Stimulated activated CD4-positive, alpha-beta T cell treated with anti-CD3 and anti-CD28 coated beads, Interleukin-1b, Interleukin-23, amount 100 ng/mL, for 24 hours (primary cell): ENCODE measurements at places on chromosomes 2 and 18.

GRCh38 chr2:148614322-148615049 lies 30.1 kb upstream of the EPC2 start:
- no peak for DNase-seq

GRCh38 chr2:127669056-127669455 lies 6.3 kb downstream of the LIMS2 start:
- no peak for DNase-seq

DNA sequence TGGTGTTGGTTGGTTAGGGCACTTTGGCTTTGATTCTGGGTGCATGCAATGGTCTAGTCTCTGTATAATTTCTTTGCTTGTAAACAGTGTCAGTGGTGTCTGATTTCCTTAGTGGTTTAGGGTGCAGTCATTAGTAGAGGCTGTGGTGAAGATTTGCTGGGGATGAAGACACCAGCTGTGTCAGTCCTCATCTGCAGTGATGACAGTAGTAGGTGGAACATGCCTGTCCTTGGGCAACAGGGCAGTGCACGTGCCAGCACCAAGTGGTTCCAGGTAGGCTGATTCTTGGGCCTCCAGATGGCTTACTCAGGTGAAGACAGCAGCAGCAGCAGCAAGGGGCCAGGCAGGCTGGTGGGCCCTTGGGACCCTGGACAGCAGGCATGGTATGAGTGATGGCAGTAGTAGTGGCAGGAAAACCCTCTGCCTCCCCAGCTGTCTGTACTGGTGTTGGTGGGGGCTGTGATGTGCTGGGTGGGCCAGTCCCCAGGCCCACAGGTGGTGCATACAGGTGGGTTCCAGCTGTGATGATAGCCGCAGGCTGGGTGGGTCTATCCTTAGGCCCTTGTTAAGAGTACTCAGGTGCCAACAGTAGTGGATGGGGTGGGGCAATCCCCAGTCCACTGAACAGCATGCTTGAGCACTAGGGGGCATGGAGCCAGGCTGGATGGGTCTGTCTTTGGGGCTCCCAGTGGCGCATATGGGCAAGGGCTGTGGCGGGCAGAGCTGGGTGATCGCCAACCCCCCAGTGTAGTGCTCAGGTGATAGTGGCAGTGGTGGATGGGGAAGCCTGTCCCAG lies 140.7 kb upstream of the THUMPD2 start:
- no peak for DNase-seq

DNA sequence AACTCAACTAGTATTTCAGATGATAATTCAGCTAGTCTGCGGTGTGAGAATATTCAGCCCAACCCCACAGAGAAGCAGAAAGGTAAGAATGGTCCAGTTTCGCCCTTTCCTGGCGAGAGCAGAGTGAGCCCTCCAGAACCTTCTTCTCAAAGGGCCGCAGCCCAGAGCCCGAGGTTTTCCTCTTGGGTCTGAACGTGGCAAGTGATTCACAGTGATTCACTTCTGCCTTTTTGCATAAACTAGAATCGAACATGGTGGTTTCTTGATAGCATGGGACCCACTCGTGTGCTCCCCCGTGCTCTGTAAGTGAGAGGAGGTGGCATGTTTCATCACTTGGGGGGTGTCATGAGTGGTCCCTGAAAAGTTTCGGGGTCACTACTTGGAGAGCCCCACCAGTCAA lies 24.2 kb downstream of the TRAF3IP1 start:
- no peak for DNase-seq

GRCh38 chr18:12692206-12692605 lies 10.3 kb downstream of the CEP76 start:
- no peak for DNase-seq

GRCh38 chr2:120672526-120673204 lies 63.0 kb upstream of the GLI2 start:
- no peak for DNase-seq

DNA sequence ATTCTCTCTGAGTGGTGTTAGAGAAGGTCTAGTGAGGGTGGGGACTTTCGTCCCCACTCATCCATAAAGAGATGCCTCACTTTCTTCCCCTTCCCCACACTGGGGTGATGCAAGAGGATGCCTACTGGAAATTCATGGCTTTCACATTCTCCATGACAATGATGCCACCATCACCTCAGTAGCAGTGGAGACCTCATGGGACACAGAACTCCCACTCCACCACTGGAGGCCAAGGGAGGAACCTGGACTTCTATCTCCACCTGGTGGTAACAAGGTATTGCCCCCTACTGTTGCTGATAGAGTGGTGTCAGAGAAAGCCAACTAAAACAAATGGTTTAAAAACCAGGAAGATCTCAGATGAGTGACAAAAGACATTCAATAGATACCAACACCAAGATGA lies 110.9 kb downstream of the INHBB start:
- no peak for DNase-seq

GRCh38 chr2:85061896-85062295 lies 71.3 kb upstream of the TCF7L1 start:
- no peak for DNase-seq

DNA sequence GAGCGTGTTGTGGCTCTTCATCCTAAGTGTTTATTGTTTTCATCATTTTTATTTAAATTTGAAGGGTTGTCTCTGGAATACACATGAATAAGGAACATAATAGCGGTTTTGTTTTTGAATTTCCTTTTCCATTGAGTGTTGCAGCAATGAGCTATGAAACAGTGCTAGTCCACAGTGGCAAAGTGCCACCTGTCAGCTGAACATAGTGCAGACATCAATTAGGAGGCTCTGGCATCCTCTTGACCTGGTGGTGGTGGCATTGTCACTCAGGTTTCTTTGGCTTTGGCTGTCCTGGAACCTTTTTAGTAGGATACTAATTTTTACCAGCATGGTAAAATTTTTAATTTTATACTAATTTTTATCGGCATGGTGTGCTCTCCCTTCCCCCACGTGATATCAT lies 63.2 kb downstream of the UGGT1 start:
- no peak for DNase-seq

DNA sequence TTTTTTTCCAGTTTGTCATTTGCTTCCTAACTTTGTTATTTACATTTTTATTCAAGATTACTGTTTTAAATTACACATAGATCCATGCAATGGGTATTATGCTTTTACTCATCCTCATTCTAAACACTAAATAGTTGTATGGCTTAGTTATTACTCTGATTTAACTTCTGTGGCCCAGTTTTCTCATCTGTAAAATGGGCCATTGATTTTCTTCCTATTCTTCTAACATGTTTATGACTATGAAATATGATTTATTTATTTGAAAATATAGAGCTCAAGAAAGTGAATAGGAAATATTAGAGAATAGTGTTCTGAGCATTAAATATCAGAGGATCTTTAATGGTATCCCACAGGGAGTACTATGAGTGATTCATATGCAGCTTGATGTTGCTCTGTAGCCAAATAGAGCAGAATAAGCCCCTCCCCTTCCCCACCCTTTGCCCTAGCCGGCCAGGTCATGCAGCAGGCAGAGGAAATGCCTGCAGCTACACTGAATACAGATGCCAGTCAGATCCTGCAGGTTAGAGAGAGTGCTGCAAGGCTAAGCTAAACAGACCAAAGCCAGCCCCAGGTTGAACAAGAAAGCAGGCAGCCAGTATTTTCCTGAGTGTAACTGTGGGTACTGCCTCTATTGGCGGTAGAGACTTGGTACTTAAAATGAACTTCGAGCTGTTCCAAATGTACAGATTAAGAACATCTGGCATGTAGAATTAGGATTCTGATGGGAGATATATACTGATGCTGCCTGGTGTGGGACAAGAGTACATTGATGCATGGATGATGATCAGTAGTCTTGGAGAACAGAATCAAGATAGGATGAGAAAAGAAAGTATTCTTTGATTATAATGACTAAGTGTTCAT lies 11.7 kb upstream of the ACYP2 start:
- no peak for DNase-seq

- DNase-seq, result no peak
These were observed 666.9 kb downstream of the PLCL1 start for GRCh38 chr2:198471291-198471690.

DNA sequence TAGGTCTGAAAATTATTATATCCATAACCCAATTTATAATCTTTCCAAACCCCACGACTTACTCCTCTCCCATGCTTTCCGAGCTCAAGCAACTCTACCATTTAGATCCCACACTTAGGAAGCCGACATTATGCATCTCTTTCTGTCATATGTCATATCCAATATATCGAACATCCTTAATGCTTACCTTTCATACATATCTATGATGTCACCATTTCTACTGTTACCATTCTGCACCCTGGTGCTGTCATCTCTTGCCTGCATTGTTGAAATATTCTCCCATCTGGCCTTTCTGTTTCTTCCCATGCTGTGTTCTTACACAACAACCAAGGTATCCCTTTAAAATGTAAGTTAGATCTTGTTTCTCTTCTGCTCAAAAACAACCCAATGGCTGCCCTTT lies 127.1 kb upstream of the MC4R start:
- DNase-seq, result no peak

DNA sequence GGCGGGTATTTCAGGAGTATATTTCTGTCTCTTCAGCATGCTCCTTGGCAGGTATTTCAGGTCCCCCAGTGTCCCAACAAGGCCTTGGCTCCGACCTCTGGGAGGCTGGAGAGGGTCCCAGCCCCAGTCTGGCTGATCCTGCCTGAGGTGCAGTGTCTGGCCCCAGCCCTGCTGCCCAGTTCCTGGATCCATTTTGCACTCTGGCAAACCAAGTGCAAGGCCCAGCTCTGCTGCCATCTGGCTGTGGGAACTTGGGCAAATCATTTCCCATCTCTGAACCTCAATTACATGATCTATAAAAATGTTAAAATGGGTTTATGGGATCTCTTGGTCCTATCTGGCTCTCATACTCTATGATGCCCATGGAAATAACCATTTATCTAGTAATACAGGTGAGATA lies 63.6 kb downstream of the ZBTB7C start:
- no peak for DNase-seq

DNA sequence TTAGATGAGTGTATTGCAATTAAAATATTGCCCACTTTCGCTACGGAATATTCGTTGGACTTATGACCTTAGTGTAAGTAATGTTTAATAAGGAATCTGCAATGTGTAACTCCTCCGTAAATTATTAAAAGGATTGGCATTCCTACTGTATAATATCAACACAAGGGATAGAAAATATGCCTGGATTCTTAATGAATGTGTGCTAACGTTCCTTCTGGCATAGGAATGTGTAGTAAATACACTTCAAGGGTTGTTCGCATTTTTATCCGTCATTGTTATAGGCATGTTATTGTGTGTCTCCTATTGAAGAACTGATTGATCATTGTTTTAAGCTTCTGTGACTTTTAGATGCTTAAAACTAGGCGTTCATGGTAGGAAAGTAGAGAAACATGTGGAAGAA lies 134.5 kb downstream of the NEDD4L start:
- no peak for DNase-seq

GRCh38 chr2:64383016-64383591 lies 70.9 kb upstream of the LGALSL start:
- no peak for DNase-seq

DNA sequence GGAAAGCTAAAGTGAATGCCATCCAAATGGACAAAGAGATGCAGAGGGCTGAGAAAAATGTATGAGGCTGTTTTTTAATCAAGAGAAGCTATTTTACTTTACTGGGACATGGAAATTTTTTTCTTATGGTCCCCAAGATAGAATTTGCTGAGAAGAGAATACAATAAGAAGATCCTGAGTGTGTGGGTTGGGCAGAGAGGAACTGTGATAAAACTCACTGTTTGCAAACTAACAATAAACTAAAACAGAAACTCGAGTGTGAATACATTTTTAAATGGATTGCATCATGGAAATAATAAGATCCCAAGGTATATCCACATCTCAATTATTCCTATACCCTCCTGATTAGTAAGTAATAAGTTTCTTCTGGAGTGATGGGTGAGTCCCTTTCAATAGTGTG lies 4.4 kb downstream of the NEB start:
- DNase-seq, result no peak

DNA sequence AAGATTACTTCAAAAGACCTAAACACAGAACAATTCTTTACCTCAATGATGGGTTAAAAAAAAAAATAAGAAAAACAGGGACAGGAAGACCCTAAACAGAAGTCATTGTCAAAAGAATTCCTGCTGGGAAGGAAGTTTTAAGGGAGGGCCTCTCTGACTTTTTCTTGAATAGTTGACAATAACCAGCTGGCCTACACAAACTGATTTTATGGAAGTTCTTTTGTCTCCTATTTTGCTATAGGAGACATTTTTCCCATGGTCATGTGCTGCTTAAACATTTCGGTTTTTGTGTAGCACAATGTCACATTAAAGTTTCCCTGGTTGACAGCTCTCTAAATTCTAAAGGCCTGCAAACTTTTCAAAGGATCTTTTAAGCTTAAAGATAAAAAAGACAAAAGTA lies 55.3 kb downstream of the RFTN2 start:
- no peak for DNase-seq

DNA sequence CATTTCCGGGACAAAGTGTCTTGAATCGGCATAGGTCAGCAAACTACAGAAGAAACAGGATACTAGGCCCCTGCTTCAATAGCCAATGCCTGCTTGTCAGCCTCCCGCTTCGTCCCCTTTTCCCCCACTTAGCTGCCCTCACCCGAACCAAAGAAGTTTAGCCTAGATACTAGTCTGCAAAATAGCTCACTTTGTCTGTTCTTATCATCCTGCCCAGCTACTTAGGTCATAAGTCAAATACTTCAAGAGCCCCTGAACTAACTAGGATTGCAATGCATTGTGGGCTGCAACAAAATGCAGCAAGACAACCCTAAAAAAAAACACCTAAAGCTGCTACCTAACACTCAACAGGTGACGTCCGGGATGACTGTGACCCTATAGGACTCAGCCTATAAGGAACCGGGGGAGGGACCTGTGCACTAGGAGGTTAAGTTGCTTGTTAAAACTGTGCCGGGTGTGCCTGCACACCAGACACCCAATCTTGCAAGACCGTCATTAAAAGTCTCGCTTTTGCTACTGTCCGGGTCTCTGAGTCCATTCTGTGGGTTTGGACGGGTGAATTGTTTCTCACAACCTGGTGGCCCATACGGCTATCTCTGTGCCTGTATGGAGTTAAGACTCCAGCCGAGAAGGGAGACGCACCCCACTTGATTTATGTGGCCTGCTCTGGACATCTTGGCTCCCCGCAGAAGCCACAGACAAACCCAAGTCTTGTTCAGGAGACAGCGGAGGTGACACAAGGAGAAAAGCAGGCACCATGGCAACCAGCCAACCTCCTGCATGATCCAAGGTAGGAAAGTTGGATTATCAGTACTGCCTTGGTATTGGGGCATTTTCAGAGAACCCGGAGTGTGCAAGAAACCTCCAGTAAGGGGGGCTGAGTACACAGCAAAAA lies 105.9 kb downstream of the HIBCH start:
- no peak for DNase-seq

DNA sequence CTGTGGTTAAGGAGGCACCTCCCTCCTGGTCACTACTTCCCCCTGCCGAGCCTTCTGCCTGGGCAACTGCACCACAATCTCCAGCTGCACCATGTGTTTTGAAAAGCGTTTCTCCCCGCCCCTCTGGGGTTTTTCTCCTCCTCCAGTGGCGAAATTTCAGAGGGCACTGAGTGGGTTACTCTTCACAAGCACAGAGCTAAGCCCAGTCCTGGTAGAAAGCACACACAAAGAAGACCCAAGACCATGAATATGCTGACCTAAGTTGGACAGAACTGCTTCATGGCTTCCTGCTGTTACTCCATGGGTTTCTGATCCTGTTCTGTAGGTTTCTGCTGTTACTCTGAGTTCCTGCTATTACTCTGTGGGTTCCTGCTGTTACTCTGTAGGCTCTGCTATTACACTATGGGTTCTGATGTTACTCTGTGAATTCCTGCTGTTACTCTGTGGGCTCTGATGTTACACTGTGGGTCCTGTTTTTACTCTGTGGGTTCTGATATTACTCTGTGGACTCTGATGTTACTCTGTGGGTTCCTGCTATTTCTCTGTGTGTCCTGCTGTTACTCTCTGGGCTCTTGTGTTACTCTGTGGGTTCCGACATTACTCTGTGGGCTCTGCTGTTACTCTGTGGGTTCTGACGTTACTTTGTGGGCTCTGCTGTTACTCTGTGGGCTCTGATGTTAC lies 216.6 kb downstream of the RTP5 start:
- no peak for DNase-seq
